ENCODE measurements at places on chromosomes 3 and 15. TPM values are rescaled to one million over a fixed set of nuclear protein-coding genes. Genes with fewer than 3 reads are reported as not detected.

TLR9 gene
- not detected for total RNA-seq

NUSAP1 gene
- 117 TPM for total RNA-seq

HLTF gene
- total RNA-seq, result 22.6 TPM

HIGD2B gene
- not detected for total RNA-seq

ALG1L2 gene
- not detected for total RNA-seq

BMF gene
- total RNA-seq, result 16.5 TPM

CELF6 gene
- total RNA-seq, result 0.27 TPM

BCL6 gene
- 42.1 TPM for total RNA-seq

AHSG gene
- 0.16 TPM for total RNA-seq

TMIE gene
- total RNA-seq, result 0.34 TPM

MAP6D1 gene
- 2.1 TPM for total RNA-seq

ACAD9 gene
- 65.3 TPM for total RNA-seq
